ENCODE measurements at places on chromosomes 16 and 17.

DNA sequence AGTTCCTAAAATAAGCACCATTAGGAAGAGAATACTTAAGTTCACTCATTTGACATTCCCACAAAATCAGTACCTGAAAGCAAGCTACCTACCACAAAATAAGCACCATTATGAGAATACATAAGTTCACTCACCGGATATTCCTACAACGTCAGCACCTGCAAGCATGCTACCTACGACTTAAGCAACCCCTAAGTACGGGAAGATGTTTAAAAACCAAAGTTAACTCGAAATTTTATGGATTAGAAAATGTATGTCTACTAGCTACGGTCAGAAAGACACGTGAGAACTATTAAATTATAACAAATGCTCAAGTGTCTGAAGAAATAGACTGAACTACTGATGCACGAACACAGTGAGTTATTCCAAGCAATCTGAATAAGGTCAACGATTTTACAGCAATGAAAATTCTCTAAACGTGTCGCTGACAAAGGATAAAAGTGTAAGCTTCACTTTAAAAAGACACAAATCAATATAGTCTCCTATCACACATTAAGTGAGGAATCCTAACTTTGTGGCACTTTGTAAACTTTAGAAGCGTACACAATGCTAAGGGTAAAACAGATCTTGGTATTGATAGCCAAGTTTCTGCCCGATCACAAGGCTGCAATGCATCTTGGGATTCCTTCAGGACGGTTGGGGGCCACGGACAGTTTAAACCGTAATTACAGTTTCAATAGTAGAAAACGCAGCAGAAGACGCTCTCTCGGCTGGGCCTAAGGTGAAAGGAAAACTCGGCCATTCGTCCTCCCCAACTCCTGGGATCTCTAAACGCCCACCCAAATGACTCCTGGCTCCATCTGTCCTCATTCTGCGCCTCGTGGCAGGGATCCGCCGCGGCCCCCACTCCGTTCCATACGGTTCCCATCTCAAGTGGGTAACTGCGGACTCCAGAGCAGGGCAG is 1.3 kb downstream of the GSPT1 start:
- DNase-seq: peak; percentile 60

DNA sequence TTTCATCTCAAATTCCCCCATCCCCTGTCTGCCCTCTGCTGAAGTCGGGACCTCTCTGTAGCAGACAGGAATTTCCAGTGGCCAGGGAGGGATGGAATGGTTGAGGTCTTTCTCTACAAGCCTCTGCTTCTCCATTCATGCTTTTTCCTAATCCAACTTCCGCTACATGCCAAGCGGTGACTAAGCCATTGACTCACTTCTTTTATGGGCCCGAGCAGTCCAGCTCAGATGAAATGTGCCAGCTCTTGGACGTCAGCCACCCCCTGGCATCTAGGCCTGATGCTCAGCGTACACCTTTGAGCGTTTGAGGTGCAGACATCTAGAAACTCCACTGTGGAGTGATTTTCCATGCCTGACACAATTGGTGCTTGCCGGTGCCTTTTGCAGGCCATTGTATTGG is 40.7 kb upstream of the GPR139 start:
- no peak for DNase-seq

DNA sequence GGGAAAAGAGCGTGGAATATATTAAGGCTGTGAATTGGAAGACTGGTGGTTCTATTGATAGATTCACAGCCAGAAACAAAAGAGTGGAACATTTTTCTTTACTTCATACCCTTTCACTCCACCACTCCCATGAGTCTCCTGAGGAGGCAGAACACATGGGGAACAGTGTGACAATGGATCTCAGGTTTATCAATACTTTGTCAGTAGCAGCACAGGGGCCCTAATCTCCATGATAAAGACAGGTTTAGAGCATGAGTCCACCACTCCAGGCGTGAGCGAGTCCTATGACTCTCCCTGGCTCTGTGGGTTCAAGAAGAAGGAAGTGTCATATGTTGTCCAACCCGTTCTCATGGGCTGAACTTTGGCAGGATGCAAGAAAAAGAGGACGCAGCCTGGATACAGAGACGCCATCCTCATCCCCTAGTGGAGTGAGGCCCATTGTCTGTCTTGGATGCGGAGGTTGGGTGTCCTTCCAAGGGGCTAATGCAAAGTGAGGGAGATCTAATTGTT is 361.2 kb downstream of the TMEM114 start:
- DNase-seq: no peak

DNA sequence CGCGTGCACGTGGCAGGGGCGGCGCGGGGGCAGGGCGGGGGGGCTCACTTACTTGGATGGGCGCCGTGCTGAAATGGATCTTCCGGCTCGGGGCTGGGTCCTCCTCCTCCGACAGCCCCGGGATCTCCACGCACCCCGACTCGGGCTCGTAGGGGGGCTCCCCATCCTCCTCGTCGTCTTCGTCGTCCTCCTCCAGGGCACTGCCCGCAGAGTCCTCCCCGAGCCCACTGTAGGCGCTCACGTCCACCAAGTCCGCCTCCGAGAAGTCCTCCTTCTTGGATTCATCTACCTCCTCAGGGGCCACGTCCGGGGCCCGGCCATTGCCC is 1.4 kb downstream of the PPP1R9B start:
- peak; percentile 13 for DNase-seq

GRCh38 chr17:67585077-67585602 is 132.6 kb upstream of the NOL11 start:
- no peak for DNase-seq

GRCh38 chr17:60704170-60704569 is 26.5 kb downstream of the BCAS3 start:
- DNase-seq: no peak

DNA sequence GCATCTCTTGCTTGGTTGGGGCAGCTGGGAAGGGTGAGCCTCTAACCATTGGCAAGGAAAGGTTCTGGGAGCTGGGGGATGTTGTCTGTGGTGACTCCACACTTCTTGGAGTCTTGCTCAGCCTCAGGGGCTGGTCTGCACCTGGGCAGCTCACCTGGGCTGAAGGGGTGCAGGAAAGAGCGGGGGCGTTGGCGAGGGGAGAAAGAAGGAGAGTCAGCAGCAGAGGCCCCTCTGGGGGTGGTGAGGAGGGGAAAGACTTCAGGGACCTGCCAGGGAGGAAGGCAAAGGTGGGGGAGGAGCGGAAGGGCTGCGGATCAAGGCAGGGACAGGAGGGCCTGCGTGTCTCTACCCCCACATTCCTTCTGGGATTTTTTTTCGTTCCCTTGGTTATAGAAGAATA is 47.7 kb downstream of the CCDC42 start:
- no peak for DNase-seq

GRCh38 chr16:3252967-3253366 is 3.5 kb downstream of the MEFV start:
- DNase-seq: no peak

DNA sequence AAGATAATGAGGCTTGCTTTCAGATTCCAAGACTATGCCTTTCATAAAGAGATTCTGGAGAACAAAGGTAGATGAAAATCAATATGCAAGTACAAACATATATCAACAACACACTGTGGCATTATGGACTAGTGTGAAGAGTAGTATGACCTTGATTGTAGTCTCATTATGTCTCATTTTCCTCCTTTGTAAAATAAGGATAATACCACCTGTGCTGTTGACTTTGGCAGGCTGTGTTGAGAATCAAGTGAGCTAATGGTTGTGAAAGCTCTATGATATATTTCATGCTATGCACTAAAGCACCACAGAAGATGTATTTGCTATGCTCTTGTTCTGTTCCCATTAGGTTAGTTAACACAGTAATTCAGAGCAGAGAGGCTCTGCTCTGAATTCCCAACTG is 78.5 kb upstream of the NACA2 start:
- no peak for DNase-seq

DNA sequence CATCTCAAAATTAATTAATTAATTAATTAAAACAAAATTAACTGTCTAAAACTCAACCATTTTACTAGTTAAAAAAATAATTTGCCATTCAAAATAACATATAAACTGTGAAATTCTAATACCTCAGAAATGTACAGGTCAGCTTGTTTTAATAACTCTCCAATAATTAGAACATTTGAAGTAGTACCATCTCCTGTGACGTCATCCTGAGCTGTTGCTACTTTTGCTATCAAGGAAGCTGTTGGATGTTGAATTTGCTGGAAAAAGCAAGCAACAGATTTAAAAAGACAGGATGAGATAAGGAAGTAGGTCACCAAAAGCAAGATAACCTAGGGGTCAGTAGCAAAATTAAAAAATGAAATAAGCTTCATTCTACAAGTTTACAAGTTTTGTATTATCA is 2.8 kb downstream of the CCT6B start:
- DNase-seq: no peak

GRCh38 chr16:85151079-85151602 is 38.9 kb upstream of the CIBAR2 start:
- DNase-seq: no peak

DNA sequence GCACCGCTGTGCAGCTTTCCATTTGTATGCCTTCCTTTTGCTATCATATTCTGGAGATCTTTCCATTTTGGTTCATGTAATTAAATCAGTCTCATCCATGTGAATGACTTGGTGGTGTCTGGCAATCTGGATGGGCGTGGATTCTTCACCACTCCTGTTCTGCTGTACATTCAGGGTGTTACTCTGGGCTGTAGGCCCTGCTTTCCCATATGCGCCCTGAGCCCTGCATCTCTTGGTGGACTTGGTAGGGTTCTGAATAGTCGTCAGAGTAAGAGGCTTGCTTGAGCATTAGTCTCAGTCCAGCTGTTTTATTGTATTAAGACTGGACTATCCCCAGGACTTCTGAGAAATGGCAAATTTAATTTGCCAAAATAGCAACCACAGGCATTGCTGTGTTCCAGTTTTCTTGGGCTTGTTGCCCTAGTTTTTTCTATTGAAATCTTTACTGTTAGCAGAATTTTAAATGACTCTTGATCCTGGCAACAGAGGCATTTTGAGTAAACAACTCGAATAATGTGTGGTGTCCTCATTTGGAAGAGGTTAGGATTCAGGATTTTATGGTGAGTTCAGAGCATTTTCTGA is 14.9 kb downstream of the BANP start:
- DNase-seq: no peak

GRCh38 chr16:51556694-51557340 is 405.7 kb upstream of the SALL1 start:
- DNase-seq: no peak

- DNase-seq: no peak
Measured at GRCh38 chr16:69243479-69243878, 56.5 kb downstream of the SNTB2 start.

- peak; percentile 70 for DNase-seq
Measured at GRCh38 chr16:85372627-85373372, 240.3 kb upstream of the GSE1 start.

GRCh38 chr17:45227101-45227925 is 5.6 kb downstream of the FMNL1 start:
- peak; percentile 25 for DNase-seq

- DNase-seq: no peak
Measured at GRCh38 chr16:48054881-48055601, 100.8 kb downstream of the ABCC12 start.

GRCh38 chr16:50245417-50246298 is 20.7 kb upstream of the ADCY7 start:
- peak; percentile 77 for DNase-seq

Data from hematopoietic multipotent progenitor cell treated with erythropoietin and hydrocortisone succinate and interleukin-3 and kit ligand, for 15 days (in vitro differentiated cells).